ENCODE measurements at places on chromosomes 6 and 20. TPM values are rescaled to one million over a fixed set of nuclear protein-coding genes. Genes with fewer than 3 reads are reported as not detected.

Gene ZNF165
- 1.6 TPM for total RNA-seq

Gene BANF2
- not detected for total RNA-seq

Gene SLC18B1
- total RNA-seq, result 7.3 TPM

Gene LBP
- not detected for total RNA-seq

Gene GRM4
- total RNA-seq, result not detected

Gene ARG1
- total RNA-seq, result not detected

Gene BPIFB4
- not detected for total RNA-seq

Gene IPCEF1
- total RNA-seq, result 17.7 TPM

Gene TMEM74B
- total RNA-seq, result 0.18 TPM

Gene MOG
- not detected for total RNA-seq

Gene SYCP2L
- not detected for total RNA-seq

Gene SOX12
- total RNA-seq, result 4.7 TPM

Gene GUCA1A
- total RNA-seq, result not detected

Gene TOX2
- total RNA-seq, result 0.35 TPM

Gene MOCS1
- 0.78 TPM for total RNA-seq

Gene TPBG
- not detected for total RNA-seq

Gene NKX2-4
- not detected for total RNA-seq

Gene ETV7
- 0.61 TPM for total RNA-seq

Gene PNPLA1
- not detected for total RNA-seq

Gene FOXA2
- total RNA-seq, result not detected

Gene MUC22
- not detected for total RNA-seq

Gene SYTL3
- total RNA-seq, result 102 TPM

Gene SH3BGRL2
- total RNA-seq, result 0.64 TPM

Gene HACE1
- total RNA-seq, result 10.6 TPM

Gene MCCD1
- not detected for total RNA-seq

Gene ELOVL4
- total RNA-seq, result 1.8 TPM
